ENCODE measurements at places on chromosomes 1 and 21.
A peak's percentile ranks its signal among the peaks of the same experiment; 100 is the strongest.

DNA sequence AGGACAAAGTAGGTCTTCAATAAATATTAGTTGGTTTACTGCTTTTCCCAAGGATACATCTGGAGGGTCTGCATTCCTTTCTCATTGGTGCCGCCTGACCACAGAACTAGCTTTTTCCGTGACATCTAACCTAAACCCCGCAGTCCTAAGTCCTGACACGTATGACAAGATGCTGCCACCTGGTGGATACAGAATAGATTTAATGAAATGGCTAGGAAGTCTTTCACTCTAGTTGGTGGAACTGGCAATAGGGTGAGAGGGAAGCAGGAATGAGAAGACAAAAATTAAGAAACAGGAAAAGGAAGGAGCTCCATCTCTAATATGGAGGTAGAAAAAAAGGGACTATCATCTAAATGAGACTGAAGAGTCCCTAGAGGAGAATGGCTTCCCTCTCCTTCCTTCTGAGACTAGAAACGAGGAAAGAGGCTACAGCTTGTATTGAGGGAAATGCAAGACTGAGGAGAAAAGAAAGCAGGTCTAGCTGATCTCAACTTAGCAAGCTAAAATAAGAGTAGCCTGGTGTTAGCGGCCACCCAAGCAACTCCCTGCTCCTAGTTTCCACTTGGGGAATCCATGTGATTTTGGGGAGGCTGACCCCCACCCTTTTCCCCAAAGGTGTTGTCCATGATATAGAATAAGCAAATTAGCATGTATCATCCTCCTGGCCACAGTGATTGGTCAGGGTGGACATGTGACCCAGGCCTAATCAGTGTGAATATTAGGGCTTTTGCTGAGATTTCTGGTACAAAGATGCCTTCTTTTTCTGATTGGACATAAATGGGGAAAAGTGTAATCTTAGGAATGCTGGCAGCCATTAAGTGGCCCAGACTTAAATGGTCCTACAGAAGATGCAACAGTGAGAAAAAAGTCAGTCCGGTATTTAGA lies 5.9 kb downstream of the RFX5 start:
- peak; percentile 57 for DNase-seq

- no peak for DNase-seq
These were observed 10.8 kb downstream of the KCND3 start for GRCh38 chr1:111978695-111979094.

GRCh38 chr1:205714906-205715246 lies 34.6 kb upstream of the SLC45A3 start:
- no peak for DNase-seq

GRCh38 chr1:113714606-113715269 lies 44.5 kb downstream of the PHTF1 start:
- no peak for DNase-seq

DNA sequence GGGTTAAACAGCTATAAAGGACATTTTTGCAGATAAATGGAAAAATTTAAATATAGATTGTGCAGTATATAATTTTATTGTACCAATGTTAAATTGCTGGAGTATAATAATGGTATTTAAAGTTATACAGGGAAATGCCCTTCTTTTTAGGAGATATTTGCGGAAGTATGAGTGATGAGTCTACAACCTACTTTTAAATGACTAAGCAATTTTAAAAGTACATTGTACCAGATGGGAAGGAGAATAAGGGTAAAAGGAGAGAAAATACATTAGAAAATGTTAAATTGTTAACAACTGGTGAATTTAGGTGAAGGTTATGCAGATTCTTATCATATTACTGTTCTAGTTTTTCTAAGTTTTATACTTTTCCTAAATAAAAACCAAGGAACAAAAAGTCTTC lies 91.8 kb downstream of the ZZZ3 start:
- DNase-seq, result no peak

- DNase-seq, result no peak
These were observed 37.3 kb downstream of the MAST2 start for GRCh38 chr1:45840704-45841103.

DNA sequence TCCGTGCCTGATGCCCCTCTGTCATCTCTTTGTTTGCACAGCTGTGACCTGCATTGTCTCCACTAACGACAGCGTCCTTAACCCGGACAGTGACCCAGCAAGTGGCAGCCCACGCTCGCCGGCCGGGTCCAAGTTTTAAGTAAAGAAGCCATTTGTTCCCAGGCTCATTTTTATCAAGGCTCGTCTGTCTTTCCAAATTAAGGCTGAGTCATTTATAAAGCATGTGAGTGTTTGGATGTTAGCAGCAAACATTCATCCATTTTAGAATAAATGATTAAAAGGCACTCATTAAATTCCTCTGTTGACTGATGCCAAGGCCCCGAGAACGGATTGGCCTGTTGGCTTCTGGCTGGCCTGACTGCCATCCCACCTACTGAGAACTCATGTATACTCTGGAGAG lies 514.5 kb downstream of the NPHP4 start:
- no peak for DNase-seq

- DNase-seq, result no peak
These were observed 3.1 kb downstream of the PRDM2 start for GRCh38 chr1:13703128-13703513.

DNA sequence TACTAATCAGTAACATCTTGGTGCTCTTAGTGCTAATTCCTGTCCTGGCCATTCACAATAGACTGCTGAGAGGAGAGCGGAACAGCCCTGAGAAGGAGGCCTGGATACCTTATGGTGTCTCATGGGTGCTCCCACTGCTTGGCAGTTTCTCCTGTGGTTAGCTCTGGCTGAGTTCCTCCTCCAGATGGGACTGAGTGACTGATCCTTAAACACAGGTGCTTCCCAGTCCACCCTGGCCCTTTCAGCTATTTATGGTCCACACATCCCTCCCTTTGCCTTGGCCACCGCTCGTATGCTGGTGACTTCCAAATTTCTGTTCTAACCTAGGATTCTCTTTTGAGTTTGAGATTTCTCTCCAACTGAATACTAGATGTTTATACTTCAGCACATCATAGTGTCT lies 157.0 kb upstream of the CACNA1E start:
- DNase-seq, result no peak

- DNase-seq, result no peak
These were observed 118.2 kb downstream of the FAF1 start for GRCh38 chr1:50841791-50842387.

- DNase-seq, result no peak
These were observed 57.8 kb upstream of the KCNJ6 start for GRCh38 chr21:37974081-37974480.

- no peak for DNase-seq
These were observed 54.8 kb downstream of the EDN2 start for GRCh38 chr1:41429641-41430035.

- no peak for DNase-seq
These were observed 63.7 kb downstream of the SCCPDH start for GRCh38 chr1:246787781-246788513.

DNA sequence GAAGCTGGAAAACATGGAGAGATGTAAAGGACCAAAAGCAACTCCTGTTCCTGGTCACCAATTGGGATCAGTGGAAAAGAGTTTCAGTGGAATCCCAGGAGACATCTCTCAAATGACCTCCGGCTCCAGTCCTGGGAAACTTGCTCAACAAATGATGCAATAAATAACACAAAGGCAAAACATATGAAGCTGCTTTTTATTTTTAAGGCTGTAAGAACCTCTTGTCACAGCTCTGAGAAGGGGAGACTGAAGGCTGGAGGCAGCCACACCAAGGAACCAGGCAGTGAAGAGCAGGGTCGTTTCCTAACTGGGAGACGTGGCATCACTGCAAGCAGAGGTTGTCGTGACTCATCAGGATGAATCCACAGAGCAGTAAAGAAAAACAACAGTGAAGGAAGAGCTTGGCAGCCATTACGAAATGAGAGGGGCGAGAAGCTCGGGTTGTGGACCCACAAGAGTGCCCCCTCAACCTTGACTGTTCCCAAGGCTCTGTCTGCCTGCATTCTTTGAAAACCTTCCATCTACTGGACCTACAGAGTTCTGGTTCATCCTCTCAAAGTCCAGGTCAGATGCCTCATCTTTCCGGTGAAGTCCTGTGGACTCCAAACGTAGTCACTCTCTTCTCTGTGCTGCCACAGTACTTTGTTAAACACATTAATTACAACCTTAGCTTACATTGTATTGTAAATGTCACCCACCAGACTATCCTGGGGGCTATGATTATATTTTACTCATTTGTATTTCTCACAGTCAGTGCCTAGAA lies 32.1 kb downstream of the JAK1 start:
- no peak for DNase-seq

GRCh38 chr21:29064850-29065481 lies 8.5 kb downstream of the CCT8 start:
- DNase-seq, result no peak

DNA sequence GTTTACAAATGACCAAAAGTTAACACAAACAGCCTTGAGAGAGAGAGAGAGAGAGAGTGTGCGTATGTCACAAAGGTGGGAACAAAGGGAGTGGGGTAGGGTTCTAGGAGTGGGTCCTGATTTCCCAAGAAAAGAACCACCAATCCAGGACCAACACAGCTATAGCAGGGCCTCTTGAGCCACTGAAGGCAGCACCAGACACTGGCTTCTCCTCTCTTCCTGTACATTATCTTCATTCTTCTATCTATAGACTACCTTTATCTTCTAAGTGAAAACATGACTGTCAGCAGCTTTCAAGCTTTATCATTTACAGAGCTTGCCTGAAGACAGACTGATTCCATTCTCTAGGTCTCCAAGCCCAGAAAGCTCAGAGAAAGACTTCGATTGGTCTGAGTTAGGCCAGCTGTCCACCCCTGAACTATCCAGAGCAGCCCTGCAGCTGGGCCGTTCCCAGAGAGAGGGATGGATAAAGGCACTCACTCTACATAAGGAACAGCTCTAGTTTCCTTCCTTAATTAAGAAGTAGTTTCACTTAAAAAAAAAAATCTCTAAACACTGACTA lies 11.2 kb downstream of the ALG14 start:
- DNase-seq, result no peak

DNA sequence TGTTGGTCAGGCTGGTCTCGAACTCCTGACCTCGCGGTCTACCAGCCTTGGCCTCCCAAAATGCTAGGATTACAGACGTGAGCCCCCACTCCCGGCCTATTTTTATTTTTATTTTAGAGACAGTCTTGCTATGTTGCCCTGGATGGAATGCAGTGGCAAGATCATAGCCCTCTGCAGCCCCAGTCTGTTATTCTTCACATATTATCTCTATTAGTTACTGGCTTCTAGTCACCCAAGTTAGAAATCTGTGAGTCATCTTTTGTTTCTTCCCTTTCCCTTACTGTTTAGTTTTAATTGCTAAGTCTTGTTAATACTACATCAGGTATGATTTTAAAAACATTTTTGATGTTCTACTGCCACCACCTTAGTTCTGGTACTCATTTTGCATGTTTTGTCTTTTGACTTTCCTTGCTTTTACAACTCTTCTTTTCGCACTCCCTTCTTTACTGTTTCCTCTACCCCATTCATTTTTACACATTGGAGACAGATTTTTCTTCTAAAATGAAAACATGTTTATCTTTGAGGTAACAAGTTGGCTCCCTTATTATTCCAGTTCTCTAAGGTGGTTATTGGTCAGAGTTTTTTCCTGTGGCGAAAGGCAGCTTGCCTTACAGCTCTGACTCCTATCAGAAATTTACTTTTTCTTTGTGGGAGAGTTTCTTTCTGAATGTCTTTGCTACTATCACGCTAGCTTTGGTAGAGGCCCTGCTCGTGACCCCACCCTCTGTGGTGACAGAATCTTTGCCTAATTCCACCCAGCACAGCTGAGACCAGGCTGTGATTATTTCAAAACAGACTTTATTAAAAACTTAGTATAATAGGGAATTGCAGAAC lies 19.5 kb downstream of the ZMYM4 start:
- DNase-seq, result no peak

GRCh38 chr1:159964144-159964543 lies 10.1 kb upstream of the SLAMF9 start:
- DNase-seq, result no peak

GRCh38 chr1:77313491-77313890 lies 31.7 kb downstream of the AK5 start:
- DNase-seq, result no peak

DNA sequence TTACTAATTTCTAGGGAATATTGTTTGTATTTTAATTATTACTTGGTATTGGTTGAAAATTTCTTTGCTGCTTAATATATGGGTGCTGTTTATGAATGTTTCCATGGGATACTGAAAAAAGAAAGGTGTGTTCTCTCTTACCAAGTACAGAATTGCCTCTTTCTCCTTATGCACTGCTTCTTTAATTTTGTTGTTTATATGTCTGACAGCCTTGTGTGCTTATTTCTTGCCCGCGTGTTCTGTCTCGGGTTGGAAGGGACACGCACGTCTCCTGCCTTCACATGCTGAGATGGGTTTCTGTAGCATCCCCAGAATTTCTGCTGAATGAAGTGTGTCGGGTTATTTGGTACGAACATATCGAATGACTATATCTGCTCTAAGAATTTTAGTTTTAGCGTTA lies 51.1 kb downstream of the AGPAT3 start:
- no peak for DNase-seq

- DNase-seq, result no peak
These were observed 3.5 kb downstream of the GNAT2 start for GRCh38 chr1:109615879-109616278.

- DNase-seq, result no peak
These were observed 164.4 kb downstream of the EDEM3 start for GRCh38 chr1:184590163-184590750.

DNA sequence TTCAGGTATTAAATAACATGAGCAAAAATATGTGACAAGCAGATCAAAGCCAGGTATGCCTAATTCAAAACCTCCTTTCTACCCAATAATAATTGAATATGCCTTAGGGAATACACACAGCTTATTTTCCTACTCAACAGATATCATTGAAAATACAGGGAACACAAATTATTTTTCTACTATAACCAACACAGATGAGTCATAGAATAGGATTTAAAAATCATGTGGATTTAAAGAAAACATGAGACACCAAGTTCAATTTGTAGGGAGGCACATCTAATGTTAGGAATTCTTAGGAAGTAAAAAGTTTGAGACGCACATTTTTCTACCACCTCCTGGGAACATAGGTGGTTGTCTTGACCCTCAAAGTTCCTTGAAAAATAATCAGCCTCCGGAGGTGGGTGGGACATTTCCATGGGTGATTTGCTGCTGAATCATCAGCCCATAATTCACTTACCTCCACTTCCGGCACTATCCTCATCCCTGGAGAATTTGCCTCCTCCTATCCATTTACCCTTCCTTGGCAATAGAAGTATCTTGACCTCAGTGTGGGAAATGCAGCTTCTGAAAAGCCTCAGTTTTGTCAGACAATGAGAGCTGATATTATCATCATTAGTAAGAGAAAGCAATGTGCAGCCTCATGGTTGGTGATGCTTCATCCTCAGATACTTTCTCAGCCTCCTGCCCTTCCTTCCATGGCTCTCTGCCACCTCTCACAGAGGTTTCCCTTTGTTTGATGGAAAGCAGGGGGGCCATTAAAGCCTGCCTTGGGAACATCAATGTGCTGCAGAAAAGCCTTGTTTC lies 33.5 kb upstream of the RGS4 start:
- no peak for DNase-seq

All from CD4-positive, alpha-beta T cell (primary cell).